Psoas muscle (tissue), 8 donors: ENCODE measurements at places on chromosomes 2 and 18. TPM values are rescaled to one million over a fixed set of nuclear protein-coding genes. Genes with fewer than 3 reads are reported as not detected.
A peak's percentile ranks its signal among the peaks of the same experiment; 100 is the strongest.

- no peak for DNase-seq
Observed at GRCh38 chr2:108918156-108918874, 70.7 kb downstream of the EDAR start.

- DNase-seq = no peak
Observed at GRCh38 chr2:63059793-63060471, 9.3 kb downstream of the OTX1 start.

The TTLL4 gene
- total RNA-seq = 14.3 TPM

The HOXD9 gene
- total RNA-seq = 4.4 TPM

- DNase-seq = no peak
Observed at GRCh38 chr2:57443973-57444521, 602.6 kb upstream of the VRK2 start.

DNA sequence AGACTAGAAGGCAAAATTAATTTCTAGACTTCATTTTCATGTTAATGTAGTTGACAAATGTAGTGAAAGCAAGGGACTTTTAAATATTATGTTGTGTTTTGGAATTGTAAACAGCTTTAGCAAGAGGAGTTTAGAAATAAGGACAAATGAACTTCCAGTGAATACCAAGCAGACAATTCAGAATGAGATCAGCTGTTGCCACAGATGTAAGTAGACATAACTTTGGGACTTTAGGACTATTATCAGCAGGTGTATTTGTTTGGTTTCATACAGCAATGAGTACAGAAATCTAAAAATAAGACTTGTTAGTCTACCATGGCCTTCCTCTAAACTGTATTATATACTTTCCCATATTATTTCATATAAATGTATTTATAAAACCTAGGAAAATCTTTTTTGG, 34.2 kb upstream of the CCNT2 start:
- no peak for DNase-seq

The APCDD1 gene
- total RNA-seq = 10.8 TPM

The STPG4 gene
- not detected for total RNA-seq

GRCh38 chr2:176669398-176670174, 400.3 kb downstream of the MTX2 start:
- DNase-seq = no peak

DNA sequence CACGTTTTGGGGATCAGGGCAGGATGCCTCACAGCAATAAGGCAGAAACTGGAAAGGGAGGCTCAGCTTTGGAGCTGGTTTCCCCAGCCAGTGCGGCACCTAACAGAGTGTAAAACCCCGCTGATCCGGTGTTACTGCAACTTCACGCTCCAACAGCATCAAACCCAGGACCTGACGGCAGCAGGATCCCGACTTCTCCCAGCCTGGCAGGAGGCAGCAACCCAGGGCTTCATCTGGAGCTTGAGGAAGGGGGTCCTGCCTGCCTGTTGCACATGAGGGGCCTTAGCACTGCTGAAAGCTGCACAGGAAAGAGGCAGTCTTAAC, 209.8 kb downstream of the MGAT5 start:
- no peak for DNase-seq

DNA sequence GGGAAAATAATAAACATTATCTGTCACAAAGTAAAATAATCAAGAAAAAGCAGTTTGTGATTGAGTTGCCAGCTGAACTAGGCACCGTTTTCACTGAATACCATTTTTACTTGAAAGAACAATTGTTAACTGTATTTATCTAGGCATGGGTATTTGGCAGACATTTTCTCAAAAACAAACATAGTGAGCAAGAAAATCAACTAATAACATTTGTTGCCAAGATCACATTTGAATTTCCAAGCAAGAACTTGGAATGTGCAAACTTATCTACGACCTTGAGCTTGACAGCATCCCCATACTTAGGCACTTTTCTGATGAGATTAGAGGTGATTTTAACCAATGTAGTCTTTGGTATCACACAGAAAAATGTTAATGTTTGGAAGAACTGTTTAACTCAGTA, 16.7 kb downstream of the SS18 start:
- no peak for DNase-seq

GRCh38 chr2:232983669-232984140, 29.4 kb downstream of the NGEF start:
- no peak for DNase-seq

- no peak for DNase-seq
Observed at GRCh38 chr2:139374296-139374850, 594.2 kb upstream of the NXPH2 start.

GRCh38 chr18:57373017-57373416, 20.7 kb downstream of the ST8SIA3 start:
- no peak for DNase-seq

The IL1R1 gene
- total RNA-seq = 22.4 TPM

GRCh38 chr18:79947881-79948610, 3.4 kb downstream of the SLC66A2 start:
- DNase-seq = no peak

The C2orf66 gene
- total RNA-seq = not detected

DNA sequence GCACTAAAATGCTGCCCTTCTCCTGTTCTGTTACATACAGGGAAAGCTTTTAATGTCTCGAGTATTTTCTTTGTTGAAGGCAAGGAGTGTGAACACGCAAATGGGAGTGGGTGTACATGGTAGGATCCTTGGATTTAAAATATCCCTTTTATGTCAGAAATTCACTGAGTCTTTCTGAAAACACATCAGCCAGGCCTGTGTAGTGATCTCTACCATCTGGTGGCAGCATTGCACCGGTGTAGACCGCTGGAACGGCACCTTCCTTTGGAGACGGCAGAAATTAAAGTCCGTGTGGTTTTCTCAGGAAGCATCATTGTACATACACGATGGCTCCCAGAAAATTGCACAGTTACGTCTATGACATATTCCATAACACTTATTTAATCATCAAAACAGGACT, 515.8 kb downstream of the GALR1 start:
- no peak for DNase-seq

DNA sequence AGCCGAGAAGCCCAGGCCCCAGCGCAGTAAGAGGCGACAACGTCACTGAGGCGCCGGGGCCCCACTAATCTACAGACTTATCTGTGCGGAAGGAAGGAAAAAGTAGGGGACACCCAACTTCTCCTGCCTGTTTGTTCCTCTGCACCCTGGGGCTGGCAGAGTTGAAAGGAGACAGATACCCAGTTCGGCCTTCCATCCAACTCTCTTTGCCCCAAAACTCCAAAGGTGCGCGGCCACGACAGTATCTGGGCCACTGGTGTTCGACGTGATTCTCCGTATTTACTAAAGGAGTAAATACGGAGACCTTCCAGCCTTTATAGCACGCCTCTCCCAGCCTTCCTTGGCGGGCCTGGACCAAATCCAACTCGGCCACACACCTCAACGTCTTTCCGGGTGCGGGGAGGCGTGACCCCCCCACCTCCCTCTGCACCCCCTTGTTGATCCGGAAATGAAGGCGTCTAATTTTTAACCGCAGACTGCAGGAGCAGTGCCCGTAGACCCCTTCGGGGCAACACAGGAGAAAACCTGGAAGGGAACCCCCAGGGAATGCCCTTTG, 1.6 kb downstream of the SMAD7 start:
- DNase-seq = no peak

The HTR2B gene
- 0.54 TPM for total RNA-seq

- DNase-seq = no peak
Observed at GRCh38 chr2:154470376-154470775, 228.1 kb upstream of the KCNJ3 start.

GRCh38 chr2:196758474-196759377, 40.8 kb downstream of the GTF3C3 start:
- no peak for DNase-seq

The BOLL gene
- total RNA-seq = 3.9 TPM

The CPO gene
- total RNA-seq = 0.34 TPM

DNA sequence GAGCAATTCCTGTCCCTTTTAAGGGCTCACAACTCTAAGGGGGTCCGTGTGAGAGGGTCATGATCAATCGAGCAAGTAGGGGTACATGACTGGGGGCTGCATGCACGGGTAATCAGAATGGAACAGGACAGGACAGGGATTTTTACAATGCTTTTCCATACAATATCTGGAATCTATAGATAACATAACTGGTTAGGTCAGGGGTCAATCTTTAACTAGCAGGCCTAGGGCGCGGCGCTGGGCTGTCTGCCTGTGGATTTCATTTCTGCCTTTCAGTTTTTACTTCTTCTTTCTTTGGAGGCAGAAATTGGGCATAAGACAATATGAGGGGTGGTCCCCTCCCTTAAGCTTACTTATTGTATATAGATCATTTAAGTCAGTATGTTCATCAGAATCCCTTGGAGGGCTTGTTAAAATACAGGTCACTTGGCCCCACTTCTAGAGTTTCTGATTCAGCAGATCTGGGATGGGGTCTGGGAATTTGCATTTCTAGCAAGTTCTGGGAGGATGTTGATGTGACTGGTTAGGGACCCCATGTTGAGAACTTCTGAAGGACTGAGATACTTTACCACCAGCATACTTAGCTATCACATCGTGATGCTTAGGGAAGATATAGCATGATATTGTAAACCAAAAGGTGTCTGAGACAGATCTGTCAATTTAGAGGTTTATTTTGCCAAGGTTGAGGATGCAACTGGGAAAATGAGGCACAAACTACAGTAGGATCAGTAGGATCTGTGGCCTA, 2.8 kb upstream of the INPP4A start:
- no peak for DNase-seq

The SKA1 gene
- 0.11 TPM for total RNA-seq

The TRIM54 gene
- 516 TPM for total RNA-seq

- DNase-seq = no peak
Observed at GRCh38 chr2:220370764-220371163, 743.3 kb downstream of the SLC4A3 start.

DNA sequence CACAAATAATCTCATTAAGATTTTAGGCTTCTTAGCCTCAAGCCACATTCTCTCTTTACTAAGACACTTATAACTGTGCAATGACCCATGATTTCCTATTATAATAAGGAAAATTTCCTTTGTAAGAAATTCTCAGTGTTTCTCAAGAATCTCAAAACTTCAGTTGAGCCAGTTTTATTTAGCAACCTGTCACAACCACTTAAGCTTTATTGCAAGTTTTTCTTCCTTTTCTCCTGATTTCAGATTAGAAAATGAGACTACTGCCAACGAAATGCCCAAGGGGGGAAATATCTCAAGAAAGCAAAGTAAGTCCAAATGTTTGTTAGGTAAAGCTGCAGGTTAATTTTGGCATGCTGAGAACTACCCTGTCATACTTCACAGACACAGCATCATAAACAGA, 178.5 kb downstream of the THADA start:
- DNase-seq = no peak

DNA sequence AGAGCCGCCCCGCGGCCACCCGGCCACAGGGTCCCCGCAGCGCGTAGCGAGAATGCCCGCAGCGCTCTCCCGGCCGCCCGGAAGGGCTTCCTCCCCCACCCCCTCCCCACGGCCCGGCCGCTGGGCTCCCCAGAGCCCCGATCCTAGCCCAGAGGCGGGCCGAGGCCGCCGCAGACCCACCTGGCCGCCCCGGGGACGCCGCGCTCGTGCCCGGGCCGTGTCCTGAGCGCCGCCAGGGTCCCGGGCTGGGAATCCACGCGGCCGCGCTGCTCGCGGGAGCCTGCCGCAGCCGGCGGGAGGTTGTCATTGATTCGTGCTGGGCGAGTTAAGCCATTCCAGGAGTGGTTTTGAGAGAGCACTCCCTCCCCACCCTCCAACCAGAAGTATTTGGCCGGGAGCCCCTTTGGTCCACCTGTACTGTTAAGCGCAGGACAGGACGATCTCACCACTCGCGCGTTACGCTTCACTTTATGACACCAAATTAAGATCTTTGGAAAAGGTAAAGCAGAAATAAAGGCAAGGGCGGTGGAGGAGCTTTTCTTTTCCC, 206.4 kb upstream of the SMAD2 start:
- no peak for DNase-seq

The CXCR4 gene
- 3.0 TPM for total RNA-seq

DNA sequence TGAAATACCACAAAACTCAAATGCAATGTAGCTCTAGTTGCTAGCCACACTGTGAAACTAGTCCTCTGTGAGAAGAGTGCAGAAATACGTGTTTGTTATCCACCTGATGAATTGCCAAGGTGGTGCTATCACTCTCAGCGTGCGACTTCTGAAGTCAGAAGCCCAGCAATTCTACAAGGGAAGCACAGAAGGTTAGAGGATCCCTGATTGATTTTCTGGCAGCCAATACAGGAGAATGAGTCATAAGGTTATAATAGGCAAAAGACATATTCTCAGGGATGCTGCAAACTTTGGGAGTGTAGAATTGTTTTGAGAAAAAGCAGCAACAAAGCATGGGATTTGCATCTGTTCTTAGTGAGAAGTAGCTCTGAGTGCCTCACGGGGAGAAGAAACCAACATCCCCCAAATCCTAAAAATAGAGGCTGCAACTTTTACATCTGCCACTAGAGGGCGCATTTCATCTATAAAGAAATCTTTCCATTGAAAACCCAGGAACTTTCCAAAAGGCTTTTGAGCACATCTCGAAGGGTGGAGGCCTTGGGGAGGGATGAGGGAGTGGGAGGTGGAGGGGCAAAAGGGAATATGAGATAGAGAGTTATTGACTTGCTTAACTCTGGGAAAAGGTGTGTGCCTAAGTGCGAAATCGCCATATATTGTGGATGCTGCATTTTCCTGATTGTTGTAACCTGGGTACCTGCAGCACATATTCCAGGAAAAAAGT, 78.0 kb downstream of the TMEM182 start:
- DNase-seq = no peak

- no peak for DNase-seq
Observed at GRCh38 chr2:122261911-122262310, 506.5 kb downstream of the TSN start.

The COL6A3 gene
- 59.1 TPM for total RNA-seq

- no peak for DNase-seq
Observed at GRCh38 chr2:113278742-113279139, at the start of gene PAX8. Gene PAX8 (minus strand): TSS chr2:113278921. CDS start chr2:113278394, 527 bp downstream.

GRCh38 chr18:2610549-2610948, 39.2 kb downstream of the NDC80 start:
- DNase-seq = no peak

- DNase-seq = no peak
Observed at GRCh38 chr2:219001577-219002394, 8.6 kb upstream of the CRYBA2 start.

GRCh38 chr2:12106440-12107080, 360.1 kb downstream of the LPIN1 start:
- peak; percentile 79 for DNase-seq

The UGT1A10 gene
- not detected for total RNA-seq

DNA sequence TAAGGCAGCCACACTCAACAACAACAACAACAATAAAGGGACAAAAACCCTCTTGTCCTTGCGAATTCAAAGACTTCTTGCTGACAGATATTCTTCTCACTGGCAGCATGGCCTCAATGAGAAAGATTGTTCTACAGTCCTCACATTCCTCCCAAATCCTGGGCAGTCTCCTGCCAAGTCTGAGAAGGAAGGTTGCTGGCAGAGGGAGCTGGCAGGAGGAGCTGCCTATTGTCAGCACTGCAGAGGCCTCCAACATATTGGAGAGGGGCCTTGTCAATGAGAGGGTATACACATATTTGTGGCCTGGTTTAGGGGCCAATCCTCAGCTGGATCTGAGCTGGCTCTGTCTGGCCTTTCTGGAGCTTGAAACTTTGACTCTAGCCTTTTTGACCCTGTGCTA, 63.5 kb downstream of the LAMA3 start:
- DNase-seq = no peak

The RGPD3 gene
- 0.06 TPM for total RNA-seq

GRCh38 chr2:183186766-183187165, 62.5 kb downstream of the NUP35 start:
- no peak for DNase-seq
